NCI-H187 treated with DMSO at 0.1 percent for 48 hours (cell line): ENCODE measurements at places on chromosomes 1 and 21.

DNA sequence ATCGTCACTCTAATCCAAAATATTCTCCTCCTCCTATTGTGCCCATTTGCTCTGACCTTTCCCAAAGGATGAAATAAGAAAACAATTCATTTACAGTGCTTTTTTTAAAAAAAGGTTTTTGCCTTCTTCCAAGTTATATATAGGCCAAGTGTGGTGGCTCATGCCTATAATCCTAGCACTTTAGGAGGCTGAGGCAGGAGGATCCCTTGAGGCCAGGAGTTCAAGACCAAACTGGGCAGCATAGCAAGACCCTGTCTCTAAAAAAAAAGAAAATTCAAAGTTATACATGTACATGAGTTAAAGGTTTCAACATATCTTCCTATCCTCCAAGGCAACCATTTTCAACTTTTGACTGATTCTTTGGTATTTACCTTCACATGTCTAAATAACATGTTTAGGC is 10.1 kb upstream of the USP1 start:
- DNase-seq: no peak

DNA sequence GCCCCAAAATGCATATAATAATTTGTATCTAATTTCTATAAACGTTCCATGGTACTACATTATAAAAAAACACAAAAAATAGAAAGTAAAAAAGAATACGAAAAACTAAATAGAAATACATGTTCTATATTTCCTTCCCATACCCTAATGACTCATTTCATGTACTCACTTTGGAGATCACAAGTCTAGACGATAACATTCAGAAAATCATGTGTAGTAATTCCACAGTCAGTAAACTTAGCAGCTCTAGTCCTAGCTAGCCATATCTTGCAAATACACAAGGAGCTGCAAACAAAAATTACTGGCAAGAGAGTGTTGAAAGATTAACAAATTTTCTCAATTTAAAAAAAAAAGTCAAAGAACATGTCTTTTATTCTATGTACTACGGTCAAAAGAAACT is 1.4 kb downstream of the GOLPH3L start:
- DNase-seq: no peak

DNA sequence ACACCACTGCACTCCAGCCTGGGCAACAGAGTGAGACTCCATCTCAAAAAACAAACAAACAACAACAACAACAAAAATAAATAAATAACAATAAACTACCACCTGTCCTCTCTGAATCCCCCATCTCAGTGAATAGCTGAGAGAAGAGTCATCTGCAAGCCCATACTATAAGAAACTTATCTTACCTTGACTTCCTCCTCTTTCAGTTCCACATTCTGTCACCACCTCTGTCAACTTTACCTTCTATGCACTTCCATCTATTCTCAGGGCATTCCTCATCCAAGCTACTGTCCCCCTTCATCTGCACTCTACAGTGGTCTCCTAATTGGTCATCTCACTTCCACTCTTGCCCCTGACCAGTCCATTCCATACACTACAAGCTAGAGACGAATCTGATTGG is 58.1 kb downstream of the KIAA0040 start:
- DNase-seq: no peak

DNA sequence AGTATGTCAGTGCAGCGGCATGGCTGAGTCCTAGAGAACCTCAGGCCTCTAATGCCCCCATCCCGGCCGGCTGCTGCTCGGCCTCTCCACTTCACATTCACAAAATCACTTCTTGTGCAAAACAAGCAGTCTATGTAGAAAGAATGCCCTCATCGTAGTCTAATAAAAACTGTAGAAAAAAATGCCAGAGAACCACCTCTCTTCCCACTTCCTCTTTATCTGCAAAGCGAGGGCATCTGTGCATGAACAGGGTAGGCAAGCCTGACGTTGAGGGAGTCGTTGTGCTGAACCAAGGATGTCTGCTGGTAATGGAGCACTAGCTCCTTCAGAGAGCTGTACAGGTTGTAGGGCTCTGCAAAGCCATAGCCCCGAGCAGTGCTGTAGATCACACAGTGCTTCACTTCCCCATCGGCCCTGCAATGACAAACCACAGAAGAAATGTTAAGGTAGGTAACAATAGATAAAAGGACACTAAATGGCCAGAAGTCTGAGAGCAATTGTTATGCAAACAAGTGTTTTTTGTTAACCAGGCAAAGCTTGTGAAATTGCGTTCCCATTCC is 88.9 kb downstream of the PIK3R3 start:
- no peak for DNase-seq

GRCh38 chr1:51936531-51936930 is 54.0 kb downstream of the RAB3B start:
- DNase-seq: no peak

GRCh38 chr1:44733365-44733764 is 2.4 kb upstream of the RNU5D-1 start:
- DNase-seq: no peak

- DNase-seq: no peak
These were observed 30.1 kb downstream of the UMODL1 start for GRCh38 chr21:42101246-42101645.

DNA sequence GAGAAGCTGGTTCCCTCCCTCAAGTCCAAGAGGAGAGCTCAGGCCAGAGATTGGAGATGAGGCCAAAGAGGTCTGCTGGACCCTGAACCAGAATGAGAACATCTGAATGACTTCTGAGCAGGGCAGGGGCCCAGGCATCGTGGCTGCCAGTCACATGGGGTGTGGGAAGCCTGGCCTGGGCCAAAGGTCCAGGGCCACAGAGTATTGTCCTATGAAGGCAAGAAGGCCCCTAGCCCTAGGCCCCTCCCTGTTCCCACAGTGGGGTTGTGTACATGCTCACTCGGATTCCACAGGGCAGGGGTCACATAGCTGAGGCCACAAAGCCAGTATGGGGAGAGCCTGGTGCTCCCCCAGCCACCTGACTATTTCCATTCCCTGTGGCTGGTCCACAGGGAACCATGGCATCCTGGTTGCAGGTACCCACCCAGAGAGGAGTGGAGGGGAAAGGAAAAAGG is 18.5 kb upstream of the SLC1A7 start:
- no peak for DNase-seq

- no peak for DNase-seq
These were observed 5.1 kb downstream of the CLCNKA start for GRCh38 chr1:16026723-16027484.

- DNase-seq: no peak
These were observed 6.5 kb downstream of the NR0B2 start for GRCh38 chr1:26907071-26907917.

GRCh38 chr1:52209429-52209828 is 67.5 kb downstream of the ZFYVE9 start:
- no peak for DNase-seq

GRCh38 chr1:67166196-67166595 is at the start of gene IL23R:
TSS of gene IL23R (plus strand) at chr1:67166454. CDS start at chr1:67168121, 1,667 bp downstream.
- no peak for DNase-seq

DNA sequence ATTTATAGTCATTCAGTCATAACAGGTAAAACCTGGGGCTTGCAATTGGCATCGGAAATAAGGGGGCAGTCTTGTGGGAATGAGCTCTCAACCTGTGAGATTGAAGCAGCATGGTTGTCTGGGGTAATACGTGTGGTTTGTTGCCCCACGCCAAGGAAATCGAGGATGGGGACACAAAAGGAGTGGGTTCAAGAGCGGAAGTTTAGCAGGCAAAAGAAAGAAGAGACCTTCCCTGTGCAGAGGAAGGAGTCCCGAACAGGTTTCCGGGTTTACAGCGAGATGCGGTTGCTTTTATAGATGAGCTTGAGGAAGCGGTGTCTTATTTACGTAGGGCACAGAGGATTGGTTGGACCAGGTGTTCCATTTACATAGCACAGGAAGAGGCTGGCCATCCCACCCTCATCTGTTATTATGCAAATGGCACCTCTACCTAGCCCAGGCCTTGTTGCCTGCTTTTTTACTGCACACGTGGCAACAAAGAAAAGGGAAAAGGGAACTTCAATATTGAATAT is 37.3 kb downstream of the IFNAR1 start:
- DNase-seq: peak; percentile 90
